ENCODE measurements at places on chromosomes 4 and X. TPM values are rescaled to one million over a fixed set of nuclear protein-coding genes. Genes with fewer than 3 reads are reported as not detected.

VSIG4 gene
- not detected for total RNA-seq

PPP1R2C gene
- total RNA-seq = not detected

TIGD4 gene
- 0.25 TPM for total RNA-seq

GAGE12E gene
- not detected for total RNA-seq

BTK gene
- total RNA-seq = not detected

EPGN gene
- total RNA-seq = not detected

SLC4A4 gene
- under 0.01 TPM for total RNA-seq

SMARCA1 gene
- total RNA-seq = 8.0 TPM

NONO gene
- 283 TPM for total RNA-seq

SPON2 gene
- total RNA-seq = 0.94 TPM

CT47B1 gene
- not detected for total RNA-seq

CPE gene
- total RNA-seq = 0.25 TPM

TAB3 gene
- total RNA-seq = 11.1 TPM

PLXNB3 gene
- 3.5 TPM for total RNA-seq

TMPRSS11F gene
- not detected for total RNA-seq

MAGED4B gene
- total RNA-seq = 9.8 TPM

LEF1 gene
- 0.07 TPM for total RNA-seq

PABPC4L gene
- total RNA-seq = 0.79 TPM

LRRC66 gene
- total RNA-seq = 0.10 TPM

JAKMIP1 gene
- total RNA-seq = not detected

PCDH10 gene
- 0.25 TPM for total RNA-seq

GATA1 gene
- total RNA-seq = not detected
